Naive B cell (primary cell): ENCODE measurements at places on chromosomes 2 and 18. TPM values are rescaled to one million over a fixed set of nuclear protein-coding genes. Genes with fewer than 3 reads are reported as not detected.

The ATP6V1C2 gene
- polyA plus RNA-seq = 0.50 TPM

The WDPCP gene
- 8.5 TPM for polyA plus RNA-seq

DNA sequence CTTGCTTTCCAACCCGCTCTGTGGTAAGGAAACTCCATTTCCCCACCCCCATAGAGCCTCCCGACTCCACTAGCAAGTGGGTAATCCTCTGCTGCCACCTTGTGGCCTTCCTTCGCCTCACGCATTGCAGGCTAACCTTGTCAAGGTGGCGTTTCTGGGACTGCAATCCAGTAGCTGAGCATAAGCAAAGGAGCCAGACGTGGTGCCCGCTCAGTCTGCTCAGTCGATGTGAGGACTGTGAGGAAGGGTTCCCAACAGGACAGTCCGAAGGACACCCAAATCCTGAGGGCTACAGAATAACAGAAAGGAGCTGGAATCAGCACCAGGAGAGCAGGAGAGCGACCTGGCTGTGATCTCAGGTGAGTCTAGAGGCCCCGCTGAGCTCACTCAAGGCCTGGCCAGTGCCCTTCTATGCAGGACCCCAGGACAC lies 144.2 kb downstream of the SUCLG1 start:
- peak; percentile 25 for DNase-seq
- no peak overlapping the region for H3K27ac ChIP-seq
- H3K4me1 ChIP-seq = peaks cover 6% of the 10 kb centered on the region
- no peaks in the 10 kb centered on the region for H3K36me3 ChIP-seq

- no peaks in the 10 kb centered on the region for H3K27me3 ChIP-seq
- H3K36me3 ChIP-seq = no peaks in the 10 kb centered on the region
- no peak for DNase-seq
- H3K27ac ChIP-seq = no peak overlapping the region
Measured at GRCh38 chr2:233026198-233026813, 6.2 kb upstream of the NEU2 start.

GRCh38 chr2:201715459-201715858 lies 17.0 kb upstream of the MPP4 start:
- peak overlapping the region; percentile 17 for H3K27ac ChIP-seq
- H3K36me3 ChIP-seq = peaks cover 36% of the 10 kb centered on the region

GRCh38 chr2:161136696-161137324 lies 23.4 kb upstream of the TANK start:
- peaks cover 7% of the 10 kb centered on the region for H3K36me3 ChIP-seq
- DNase-seq = peak; percentile 82
- no peaks in the 10 kb centered on the region for H3K27me3 ChIP-seq
- H3K4me3 ChIP-seq = peak overlapping the region; percentile 96
